ENCODE measurements at places on chromosomes 3 and 15.

GRCh38 chr15:51907136-51907862 is 64.3 kb downstream of the LEO1 start:
- no peak for DNase-seq

DNA sequence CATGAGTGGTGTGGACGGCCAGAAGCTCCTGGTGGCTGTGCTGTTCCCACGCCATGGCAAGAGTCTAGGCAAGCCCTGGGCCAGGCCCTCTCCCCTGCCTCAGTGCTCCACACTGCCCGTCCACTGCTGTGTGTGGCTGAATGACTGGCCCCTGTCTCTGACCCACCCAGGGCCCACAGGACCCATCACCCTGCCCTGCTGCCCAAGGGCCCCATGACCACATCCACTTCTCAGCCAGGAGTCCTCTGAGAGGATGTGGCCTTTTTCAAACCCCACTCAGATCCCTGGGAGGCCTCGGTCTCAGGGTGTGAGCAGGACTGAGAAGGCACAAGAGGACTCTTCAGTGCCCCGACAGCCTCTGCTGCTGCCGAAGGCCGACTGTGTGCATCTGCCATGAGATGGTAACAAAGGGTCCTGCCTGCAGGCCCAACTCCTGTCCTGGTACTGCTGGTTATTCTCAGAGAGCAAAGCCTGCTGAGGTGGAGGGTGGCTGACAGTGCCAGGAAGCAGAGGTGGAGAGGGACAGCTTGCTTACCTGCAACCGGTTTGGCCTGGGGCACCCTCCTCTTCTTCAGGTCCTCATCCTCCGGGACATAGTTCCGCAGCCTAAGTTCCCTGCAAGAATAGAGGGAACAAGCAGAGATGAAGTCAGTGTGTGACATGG is 47.5 kb downstream of the PTH1R start:
- no peak for DNase-seq

- no peak for DNase-seq
Measured at GRCh38 chr15:70258369-70259027, 160.8 kb upstream of the TLE3 start.

- DNase-seq, result no peak
Measured at GRCh38 chr3:160815280-160815679, 59.2 kb downstream of the PPM1L start.

DNA sequence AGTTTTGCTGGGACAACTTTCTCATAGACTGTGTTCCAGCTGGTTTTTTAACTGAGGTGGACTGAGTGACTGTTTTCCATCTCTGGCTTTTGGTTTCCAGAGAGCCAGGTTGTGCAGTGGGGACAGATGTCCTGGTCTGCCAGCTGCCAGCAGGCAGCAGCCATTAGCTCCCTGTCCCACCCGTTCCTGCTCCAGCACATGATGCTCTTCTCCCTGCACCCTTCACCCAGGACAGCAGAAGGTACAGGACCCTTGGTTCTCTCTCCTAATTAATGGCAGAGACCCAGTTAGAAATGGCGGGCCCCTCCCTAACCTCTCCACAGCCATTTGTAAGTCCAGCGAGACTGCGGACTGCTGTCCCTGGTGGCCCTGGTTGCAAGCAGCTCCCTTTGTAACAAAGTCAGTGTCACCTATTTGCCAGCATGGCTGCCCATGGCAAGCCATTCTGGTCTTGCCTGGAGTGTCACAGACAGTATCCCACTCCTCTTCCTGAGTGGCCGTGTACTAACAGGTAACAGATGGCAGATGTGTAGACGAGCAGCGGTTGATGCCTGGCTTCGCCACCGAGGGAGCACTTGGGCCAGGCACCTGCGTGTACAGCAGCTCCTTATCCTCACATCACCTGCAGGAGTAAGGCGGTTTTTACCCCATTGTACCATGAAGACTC is 148.3 kb downstream of the DNAJB8 start:
- DNase-seq, result no peak
